ENCODE measurements at places on chromosomes 6 and 20. TPM values are rescaled to one million over a fixed set of nuclear protein-coding genes. Genes with fewer than 3 reads are reported as not detected.
A peak's percentile ranks its signal among the peaks of the same experiment; 100 is the strongest.

TFAP2B gene
- not detected for total RNA-seq

TRIM15 gene
- total RNA-seq = 0.84 TPM

RPL10A gene
- total RNA-seq = 2,363 TPM

CAGE1 gene
- 0.31 TPM for total RNA-seq

FAM184A gene
- total RNA-seq = 18.4 TPM

GRCh38 chr20:11870411-11870810 is 47.3 kb upstream of the BTBD3 start:
- H3K4me1 ChIP-seq = no peaks in the 10 kb centered on the region
- no peak for DNase-seq
- H3K4me3 ChIP-seq = no peak overlapping the region
- peaks cover 7% of the 10 kb centered on the region for H3K27me3 ChIP-seq
- H3K27ac ChIP-seq = no peak overlapping the region

- H3K4me1 ChIP-seq = peaks cover 57% of the 10 kb centered on the region
- DNase-seq = peak; percentile 44
- peak overlapping the region; percentile 53 for H3K27ac ChIP-seq
- H3K36me3 ChIP-seq = peaks cover 9% of the 10 kb centered on the region
Observed at GRCh38 chr6:27672113-27672799, 199.4 kb upstream of the ZNF184 start.

DNA sequence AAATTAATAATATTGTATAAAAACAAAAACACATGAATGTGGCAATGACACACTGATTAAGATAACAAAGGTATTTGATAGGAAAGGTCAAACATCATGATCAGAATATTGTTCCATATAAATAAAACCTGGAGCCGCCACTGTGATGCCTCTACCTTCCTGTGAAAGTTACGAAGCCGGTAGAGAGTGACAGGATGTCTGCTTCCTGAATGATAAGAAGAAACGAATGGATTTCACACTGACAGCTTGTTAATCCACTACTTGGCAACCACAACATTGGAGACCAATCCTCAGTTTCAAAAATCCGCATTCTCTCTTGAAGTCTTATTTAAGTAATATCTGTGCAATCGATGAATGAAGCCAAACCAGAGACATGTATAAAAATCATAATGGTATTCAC is 315.1 kb downstream of the HDGFL1 start:
- no peaks in the 10 kb centered on the region for H3K36me3 ChIP-seq
- H3K27ac ChIP-seq = no peak overlapping the region
- H3K27me3 ChIP-seq = peaks cover 10% of the 10 kb centered on the region
- no peak for DNase-seq

Measured in activated T-cell treated with anti-CD3 and anti-CD28 coated beads, Interleukin-2, amount 50 U/mL, for 72 hours (primary cell).